ENCODE measurements at places on chromosomes 12 and 14.

GRCh38 chr12:98653866-98654493, 8.9 kb downstream of the APAF1 start:
- no peak for DNase-seq

DNA sequence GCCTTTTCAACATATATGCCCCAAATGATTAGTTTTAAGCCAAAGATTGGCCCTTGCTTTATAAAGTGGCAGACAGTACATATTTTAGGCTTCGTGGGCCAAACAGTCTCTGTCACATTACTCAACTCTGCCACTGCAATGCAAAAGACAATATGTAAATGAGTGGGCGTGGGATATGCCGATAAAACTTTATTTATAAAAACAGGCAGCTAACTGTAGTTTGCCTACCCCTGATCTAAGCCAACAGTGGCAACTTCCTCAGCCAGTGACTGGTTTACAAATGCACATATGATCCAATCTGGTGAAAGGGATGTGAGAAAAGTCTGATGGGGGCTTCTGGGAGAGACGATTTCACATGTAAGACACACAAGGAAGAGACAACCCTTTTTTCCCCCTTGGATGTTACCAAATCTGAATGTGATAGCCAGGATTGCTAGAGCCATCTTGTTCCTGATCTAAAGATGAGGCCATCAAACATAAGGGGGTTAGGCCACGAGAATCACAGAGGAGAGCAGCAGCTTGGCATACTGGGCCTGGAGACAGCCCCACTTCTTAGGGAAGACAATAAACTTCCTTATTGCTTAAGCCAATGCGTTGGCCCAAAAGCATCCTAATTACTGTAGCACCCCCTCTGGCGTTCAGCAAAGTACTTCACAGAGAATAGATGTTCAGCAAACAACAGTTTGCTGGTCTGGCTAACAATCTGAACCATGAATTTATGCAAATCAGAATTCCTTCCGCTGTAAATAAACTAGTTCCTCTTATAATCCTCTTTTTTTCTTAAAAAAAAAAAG, 75.2 kb upstream of the TMCC3 start:
- no peak for DNase-seq

DNA sequence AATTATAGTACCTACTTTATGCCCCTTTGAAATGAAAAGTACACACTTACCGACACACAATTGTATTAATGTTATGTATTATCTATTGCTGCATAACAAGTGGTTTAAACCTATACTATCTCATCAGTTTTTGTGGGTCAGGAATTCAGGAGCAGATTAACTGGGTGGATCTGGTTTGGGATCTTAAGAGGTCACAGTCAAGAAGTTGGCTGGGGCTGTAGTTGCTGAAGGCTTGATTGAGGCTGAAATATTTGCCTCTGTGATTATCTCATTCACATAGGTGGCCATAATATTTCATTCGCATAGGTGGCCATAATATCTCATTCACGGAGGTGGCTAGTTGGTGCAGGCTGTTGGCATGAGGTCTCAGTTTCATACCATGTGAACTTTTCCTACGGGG, 5.7 kb downstream of the METTL25 start:
- no peak for DNase-seq

- DNase-seq: no peak
These were observed 10.6 kb downstream of the MCRS1 start for GRCh38 chr12:49557187-49557916.

- DNase-seq: no peak
These were observed 4.1 kb upstream of the IGF1 start for GRCh38 chr12:102484428-102484958.

- no peak for DNase-seq
These were observed 309.2 kb upstream of the KITLG start for GRCh38 chr12:88889326-88890110.
